Right ventricle myocardium superior (tissue), 1 donor: ENCODE measurements at places on chromosomes 12 and 14. TPM values are rescaled to one million over a fixed set of nuclear protein-coding genes. Genes with fewer than 3 reads are reported as not detected.

MMP19 gene
- 3.4 TPM for total RNA-seq

SERPINA9 gene
- total RNA-seq, result not detected

PLEKHH1 gene
- total RNA-seq, result 4.4 TPM

NELL2 gene
- 0.65 TPM for total RNA-seq

DNA sequence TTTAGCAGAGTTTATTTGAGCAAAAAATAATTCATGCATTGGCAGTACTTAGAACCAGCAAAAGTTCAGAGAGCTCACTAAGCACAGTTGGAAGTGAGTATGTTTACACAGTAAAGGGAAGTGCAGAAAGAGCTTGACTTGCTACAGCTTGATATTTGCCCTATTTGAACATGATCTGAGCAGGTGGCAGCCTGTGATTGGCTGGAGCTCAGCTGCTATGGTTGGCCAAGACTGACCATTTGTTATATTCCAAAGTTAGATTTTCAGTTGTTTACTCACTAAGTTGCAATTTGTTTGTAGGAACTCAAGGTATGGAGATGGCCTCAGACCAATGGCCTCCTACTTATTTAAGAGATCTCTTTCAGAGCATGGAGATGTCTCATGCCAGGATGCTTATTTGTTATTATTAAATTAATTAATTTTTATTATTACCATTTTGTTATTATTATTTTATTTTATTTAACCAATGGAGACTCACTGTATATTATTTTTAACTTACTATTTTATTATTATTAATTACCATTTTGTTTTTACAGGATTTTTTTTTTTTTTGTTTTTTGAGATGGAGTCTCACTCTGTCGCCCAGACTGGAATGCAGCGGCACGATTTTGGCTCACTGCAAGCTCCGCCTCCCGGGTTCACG lies 49.0 kb downstream of the ATP23 start:
- no peak for DNase-seq

DNA sequence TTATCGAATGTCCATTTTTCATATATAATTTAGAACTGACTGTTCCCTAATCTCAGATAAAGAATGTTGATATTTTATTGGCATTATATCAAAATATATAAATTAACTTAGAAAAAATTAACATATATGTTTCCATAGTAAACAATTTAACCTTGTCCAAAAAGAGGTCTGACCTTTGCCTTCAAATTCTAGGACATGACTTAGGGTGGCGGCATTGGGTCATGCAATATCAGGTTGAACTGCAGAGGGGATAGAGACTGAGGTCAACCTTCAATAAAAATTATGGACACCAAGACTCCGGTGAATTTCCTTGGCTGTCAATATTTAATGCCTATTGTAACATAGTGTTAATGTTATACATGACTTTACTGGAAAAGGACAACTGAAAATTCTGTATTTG lies 199.8 kb downstream of the RPL10L start:
- DNase-seq, result no peak

DNA sequence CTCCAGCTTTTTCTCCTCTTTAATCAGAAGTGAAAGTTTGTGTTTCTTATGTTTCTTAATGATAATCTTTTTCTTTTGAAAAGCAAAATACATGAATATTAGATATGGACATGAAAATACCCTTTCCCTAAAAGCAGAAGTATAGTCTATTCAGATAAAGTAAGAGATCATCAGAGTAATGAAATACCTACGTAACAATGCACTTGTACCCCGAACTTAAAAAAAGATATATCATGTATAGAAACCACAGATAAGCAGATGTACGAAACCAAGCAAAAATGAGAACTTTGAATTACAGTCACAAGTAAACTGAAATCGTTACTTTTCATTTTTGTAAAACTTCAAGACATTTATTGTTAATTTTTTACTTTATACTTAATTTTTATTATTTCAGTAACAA lies 1.5 kb upstream of the GPR65 start:
- no peak for DNase-seq

GRCh38 chr14:104267895-104268294 lies 129.5 kb downstream of the KIF26A start:
- peak; percentile 33 for DNase-seq

- no peak for DNase-seq
These were observed 31.5 kb upstream of the LMNTD1 start for GRCh38 chr12:25584596-25584995.

GRCh38 chr14:94129758-94130414 lies 482 bp upstream of the IFI27L2 start:
- peak; percentile 72 for DNase-seq

DNA sequence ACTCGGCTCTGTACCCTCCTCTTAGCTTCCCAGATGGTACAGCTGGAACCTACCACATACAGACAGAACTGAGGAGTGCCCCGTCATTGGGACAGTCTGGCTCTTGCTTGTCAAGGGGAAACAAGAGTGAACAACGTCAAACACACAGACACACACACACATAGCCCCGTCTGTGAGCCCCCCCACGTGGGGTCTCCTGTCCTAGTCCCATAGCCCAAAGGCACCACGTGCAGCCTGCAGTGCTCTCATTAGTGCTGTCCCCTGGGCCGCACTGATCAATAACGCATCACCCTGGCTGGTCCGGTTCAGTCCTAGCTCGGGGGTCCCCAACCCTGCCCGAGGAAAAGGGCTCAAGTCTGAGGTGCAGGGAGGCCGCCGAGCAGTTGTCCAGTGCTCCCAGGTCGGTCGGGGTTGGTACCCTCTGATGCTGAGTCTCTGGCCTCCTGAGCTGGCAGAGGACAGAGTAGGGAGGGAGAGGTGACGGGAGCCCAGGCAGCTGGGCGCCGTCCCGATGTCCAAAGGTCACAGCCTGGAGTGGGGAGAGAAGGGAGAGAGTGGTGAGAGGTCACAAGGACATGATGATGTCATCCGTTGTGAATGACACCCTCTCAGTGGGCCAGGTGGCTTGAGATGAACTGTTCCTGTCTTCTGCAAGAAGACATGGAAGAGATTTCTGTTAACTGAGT lies 105.4 kb upstream of the NOS1 start:
- no peak for DNase-seq
